ENCODE measurements at places on chromosomes 2 and 18. TPM values are rescaled to one million over a fixed set of nuclear protein-coding genes. Genes with fewer than 3 reads are reported as not detected.
A peak's percentile ranks its signal among the peaks of the same experiment; 100 is the strongest.

FBXO36 gene
- 13.1 TPM for total RNA-seq

ZNF396 gene
- total RNA-seq, result 2.2 TPM

SPATA3 gene
- not detected for total RNA-seq

NT5DC4 gene
- total RNA-seq, result not detected

RGPD4 gene
- 0.06 TPM for total RNA-seq

KCNIP3 gene
- 1.1 TPM for total RNA-seq

DNA sequence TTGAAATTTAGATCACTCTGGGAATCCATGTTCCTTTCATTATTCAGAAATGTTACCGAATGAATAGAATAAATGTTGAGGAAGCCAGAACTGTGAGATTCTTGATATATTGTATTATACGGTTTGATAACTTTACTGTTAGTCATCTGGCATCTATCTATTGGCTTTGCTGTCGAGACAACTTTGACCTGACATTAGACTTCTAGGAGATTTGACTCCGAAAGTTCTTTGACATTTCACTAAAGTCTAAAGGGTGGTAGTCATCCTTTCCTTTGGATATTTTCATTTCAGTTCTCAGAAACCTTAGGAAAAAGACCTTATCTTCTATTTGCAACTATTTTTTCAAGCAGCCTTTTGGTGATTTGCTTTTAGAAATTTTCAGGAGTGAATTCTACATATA, 1.9 kb downstream of the BMPR2 start:
- no peak for DNase-seq
- H3K4me1 ChIP-seq, result peaks cover 19% of the 10 kb centered on the region
- H3K36me3 ChIP-seq, result no peaks in the 10 kb centered on the region
- H3K4me3 ChIP-seq, result peak overlapping the region; percentile 73
- H3K27me3 ChIP-seq, result peaks cover 9% of the 10 kb centered on the region

GRCh38 chr2:12207491-12207890, 461.1 kb downstream of the LPIN1 start:
- no peaks in the 10 kb centered on the region for H3K36me3 ChIP-seq
- H3K4me1 ChIP-seq, result no peaks in the 10 kb centered on the region
- DNase-seq, result no peak
- H3K27ac ChIP-seq, result no peak overlapping the region
- no peaks in the 10 kb centered on the region for H3K27me3 ChIP-seq

DNA sequence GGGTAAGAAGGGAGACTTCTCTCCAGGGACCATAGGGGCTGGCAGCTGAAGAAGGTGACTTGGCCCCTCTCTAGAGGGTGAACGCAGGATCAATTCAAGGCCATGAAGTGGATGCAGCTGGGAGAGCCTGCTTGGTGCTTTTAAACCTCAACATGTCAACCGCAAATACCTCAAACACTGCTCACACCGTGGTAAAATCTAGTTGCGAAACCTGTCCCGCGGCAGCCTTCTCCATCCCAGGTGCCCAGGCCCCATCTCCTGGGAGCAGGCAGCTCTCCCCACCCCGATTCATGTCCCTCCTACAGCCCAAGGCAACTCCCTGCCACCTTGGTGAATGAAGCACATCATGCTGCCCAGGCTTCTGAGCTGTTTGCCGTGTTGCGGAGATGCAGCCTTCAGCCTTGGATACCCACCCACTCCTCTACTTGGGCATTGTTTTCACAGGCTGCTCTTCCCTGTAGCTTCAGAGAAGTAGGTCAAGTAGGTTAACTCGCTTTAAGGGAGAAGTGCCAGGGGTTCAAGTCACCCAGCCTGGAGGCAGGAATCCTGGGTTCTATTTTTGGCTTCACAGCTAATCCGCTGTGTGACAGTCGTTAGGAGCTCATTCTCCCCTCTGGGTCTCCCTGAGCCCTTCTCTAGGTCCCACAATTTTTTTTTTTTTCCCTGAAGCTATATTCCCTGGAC, 6.2 kb upstream of the EFR3B start:
- no peaks in the 10 kb centered on the region for H3K4me1 ChIP-seq
- peaks cover 10% of the 10 kb centered on the region for H3K27me3 ChIP-seq
- H3K4me3 ChIP-seq, result no peak overlapping the region
- H3K27ac ChIP-seq, result no peak overlapping the region
- H3K36me3 ChIP-seq, result no peaks in the 10 kb centered on the region

- H3K4me1 ChIP-seq, result no peaks in the 10 kb centered on the region
- no peak overlapping the region for H3K27ac ChIP-seq
- DNase-seq, result no peak
- H3K4me3 ChIP-seq, result no peak overlapping the region
Observed at GRCh38 chr2:229003256-229003655, 267.8 kb downstream of the PID1 start.

DNA sequence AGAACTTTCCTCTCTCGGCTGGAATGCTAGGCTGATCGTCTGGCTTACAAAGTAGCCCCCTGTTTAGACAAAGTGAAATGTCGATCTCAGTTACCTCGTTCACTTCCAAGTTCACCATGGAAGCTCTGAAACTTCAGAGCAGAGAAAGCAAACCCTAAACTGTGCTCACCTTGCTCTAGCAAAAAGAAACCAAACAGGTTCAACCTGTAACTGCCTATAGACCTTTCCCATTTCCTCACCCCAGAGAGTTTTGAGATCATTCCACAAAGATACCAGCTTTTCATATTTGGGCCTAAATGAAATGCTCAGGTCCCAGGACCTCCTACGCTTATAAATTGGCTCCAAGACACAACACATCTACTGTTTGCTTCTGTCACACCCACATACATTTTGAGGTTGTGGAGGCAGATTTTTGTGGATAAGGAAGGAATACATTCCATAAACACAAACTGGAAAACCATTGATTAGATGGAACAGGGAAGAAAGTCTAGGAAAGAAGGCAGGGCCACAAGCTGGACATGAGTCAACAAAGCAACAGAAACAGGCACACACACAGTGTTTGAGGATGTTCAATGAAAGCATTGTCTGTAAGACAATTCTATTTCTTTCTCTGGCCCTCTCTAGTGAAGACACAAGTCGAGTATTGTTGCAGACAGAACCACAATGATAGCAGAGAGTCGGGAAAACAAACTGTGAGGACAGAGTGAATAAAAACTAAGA, 52.8 kb upstream of the TGIF1 start:
- no peaks in the 10 kb centered on the region for H3K27me3 ChIP-seq
- H3K4me3 ChIP-seq, result no peak overlapping the region
- DNase-seq, result no peak
- H3K4me1 ChIP-seq, result peaks cover 23% of the 10 kb centered on the region
- H3K36me3 ChIP-seq, result no peaks in the 10 kb centered on the region

GRCh38 chr18:55328301-55328700, 259.7 kb downstream of the TCF4 start:
- no peaks in the 10 kb centered on the region for H3K36me3 ChIP-seq
- H3K27ac ChIP-seq, result no peak overlapping the region
